BJ (cell line): ENCODE measurements at places on chromosomes 12 and 14. TPM values are rescaled to one million over a fixed set of nuclear protein-coding genes. Genes with fewer than 3 reads are reported as not detected.

DNA sequence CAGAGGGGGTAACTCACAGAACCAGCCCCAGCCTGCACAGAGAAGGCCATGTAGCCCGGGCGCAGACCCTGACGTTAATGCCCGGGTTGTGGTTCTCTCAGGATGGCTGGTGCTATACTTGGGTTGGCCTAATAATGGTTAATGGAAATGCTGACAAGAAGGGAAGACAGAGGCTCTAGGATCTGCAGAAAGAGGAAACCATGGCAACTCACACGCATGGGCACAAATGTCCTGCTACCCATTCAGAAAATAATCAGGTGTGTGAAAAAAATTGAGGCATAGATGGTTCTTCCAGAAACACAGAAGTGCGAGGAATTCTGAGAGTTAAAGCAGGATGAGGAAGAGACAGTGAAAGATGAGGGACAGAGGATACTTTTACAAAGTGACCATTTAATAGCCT is 33.8 kb downstream of the APPL2 start:
- DNase-seq, result no peak

Gene KLRG1
- 0.43 and 0.63 TPM in 2 replicates for polyA plus RNA-seq

GRCh38 chr14:49966304-49966809 is 73.5 kb downstream of the ARF6 start:
- DNase-seq, result no peak

Gene FAM90A1
- 0.20 and 0.22 TPM in 2 replicates for polyA plus RNA-seq

Gene NTF3
- polyA plus RNA-seq, result 11.4 and 12.5 TPM in 2 replicates

DNA sequence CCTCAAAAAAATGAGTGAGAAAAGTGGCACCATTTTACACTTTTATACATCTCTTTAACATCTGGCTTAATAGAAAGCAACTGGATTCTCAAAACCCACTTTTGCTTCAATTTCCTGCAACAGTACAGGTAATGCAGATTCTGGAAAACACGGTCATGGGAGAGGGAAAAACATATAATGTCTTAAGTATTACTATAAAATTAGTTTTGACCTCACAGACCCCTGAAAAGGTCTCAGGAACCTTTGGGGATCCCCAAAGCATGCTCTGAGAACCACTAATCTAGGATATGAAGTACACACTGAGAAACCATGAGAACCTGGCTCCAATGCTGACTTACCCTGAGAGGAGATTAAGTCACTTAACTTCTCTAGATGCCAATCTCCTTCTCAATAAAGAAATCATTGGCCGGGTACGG is 64.7 kb downstream of the PPP2R5E start:
- DNase-seq, result no peak

Gene KRT85
- polyA plus RNA-seq, result not detected in 2 replicates

- no peak for DNase-seq
These were observed 9.5 kb downstream of the FANCM start for GRCh38 chr14:45145214-45145613.

Gene ART4
- 0.12 TPM in 1 of 2 replicates, not detected in the other for polyA plus RNA-seq

Gene OASL
- 0.49 and 0.67 TPM in 2 replicates for polyA plus RNA-seq

DNA sequence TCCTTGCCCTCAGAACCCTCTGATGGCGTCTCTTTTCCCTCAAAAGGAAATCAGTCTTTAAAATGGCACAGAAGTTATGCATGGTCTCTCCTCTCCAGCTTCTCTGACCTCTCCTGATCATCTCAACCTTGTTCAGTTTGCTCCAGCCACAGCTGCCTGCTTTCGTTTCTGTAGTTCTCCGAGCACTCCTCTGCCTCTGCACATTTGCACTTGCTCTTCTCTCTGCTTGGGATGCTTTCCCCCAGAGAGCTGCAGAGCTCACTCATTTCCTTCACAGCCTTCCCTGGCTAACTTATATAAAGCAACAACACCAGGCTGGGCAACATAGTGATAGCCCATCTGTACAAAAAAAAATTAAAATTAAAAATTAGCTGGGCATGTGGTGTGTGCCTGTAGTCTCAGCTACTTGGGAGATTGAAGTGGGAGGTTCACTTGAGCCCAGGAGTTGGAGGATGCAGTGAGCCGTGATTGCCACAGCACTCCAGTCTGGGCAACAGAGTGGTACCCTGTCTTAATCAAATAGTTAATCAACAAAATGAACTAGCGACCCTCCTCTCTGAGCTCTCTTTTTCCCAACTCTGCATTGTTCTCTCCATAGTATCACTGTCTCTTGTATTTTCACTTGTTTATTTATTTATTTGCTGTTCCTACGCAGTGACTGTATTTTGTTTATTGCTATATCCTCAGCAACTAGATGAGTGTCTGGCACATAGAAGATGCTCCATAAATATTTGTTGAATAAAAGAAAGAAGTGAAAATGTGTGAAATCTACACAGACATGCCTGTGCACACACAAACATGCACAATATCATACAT is 37.7 kb downstream of the PPFIBP1 start:
- no peak for DNase-seq

Gene ASPG
- 0.07 and 0.12 TPM in 2 replicates for polyA plus RNA-seq

Gene PTCSC3
- not detected in 2 replicates for polyA plus RNA-seq

DNA sequence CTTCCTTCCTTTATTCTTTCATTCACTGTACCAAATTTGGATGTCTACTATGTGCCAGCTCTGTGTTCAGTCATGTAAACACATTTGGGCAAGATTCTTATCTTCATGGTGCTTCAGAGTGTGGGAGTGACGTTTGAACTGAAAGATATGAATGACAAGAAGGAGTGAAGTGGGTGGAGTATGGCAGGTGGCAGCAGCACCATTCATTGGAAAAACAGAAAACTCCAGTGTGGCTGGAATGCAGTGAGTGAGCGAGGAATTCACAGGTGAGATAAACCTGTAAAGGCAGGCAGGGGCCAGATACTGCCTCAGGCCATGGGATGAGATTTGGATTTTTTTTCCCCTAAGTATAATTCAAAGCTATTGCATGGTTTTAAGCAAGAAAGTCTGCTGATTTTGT is 140.7 kb upstream of the CCDC198 start:
- no peak for DNase-seq

- no peak for DNase-seq
These were observed 174.5 kb downstream of the KTN1 start for GRCh38 chr14:55754471-55754870.

Gene NPFF
- polyA plus RNA-seq, result not detected in 2 replicates

Gene SMOC1
- polyA plus RNA-seq, result not detected in 2 replicates

Gene VPS29
- polyA plus RNA-seq, result 98.8 and 148 TPM in 2 replicates

Gene IL22
- polyA plus RNA-seq, result not detected in 2 replicates

Gene CCDC197
- polyA plus RNA-seq, result not detected in 2 replicates

GRCh38 chr12:121570467-121571283 is 10.1 kb downstream of the KDM2B start:
- no peak for DNase-seq

DNA sequence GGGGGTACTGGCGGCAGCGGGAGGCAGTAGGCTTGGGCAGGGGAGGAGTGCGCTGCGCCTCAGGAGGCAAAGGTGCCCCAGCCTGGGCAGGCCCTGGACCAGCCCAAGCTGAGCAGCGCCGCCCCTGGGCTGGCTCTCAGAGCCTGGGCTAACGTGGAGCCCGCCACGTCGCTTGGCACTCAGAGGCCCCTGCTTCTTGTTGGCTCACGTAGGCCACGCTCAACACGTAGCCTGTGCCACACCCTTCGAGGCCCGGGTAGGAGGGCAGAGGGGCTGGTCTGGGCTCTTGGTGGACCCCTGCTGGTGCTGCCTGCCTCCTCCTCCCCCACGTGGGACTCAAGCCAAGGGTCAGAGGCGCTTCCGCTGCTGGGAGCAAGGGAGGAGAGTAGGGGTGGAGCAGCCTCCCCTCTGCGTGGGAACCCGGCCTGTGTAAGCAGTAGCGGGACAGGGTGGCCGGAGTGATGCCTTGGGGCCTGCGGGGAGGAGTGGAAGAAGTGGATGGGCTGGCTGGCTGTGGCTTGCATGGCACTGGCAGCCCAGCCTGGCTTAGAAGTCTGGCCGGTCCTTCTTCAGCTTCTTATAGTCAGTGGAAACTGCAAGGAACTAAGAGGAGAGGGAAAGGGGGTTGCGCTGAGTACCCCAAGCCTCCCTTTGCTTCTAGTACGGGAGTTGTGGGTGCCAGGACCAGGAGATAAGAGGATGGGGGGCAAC is 5.7 kb downstream of the SHMT2 start:
- no peak for DNase-seq

Gene DHH
- polyA plus RNA-seq, result not detected in 2 replicates
